ENCODE measurements at places on chromosomes 7 and 10. TPM values are rescaled to one million over a fixed set of nuclear protein-coding genes. Genes with fewer than 3 reads are reported as not detected.

Gene CPXM2
- total RNA-seq = not detected

Gene DIP2C
- total RNA-seq = 4.7 TPM

Gene ARHGAP22
- total RNA-seq = 7.1 TPM

Gene TFEC
- not detected for total RNA-seq

Gene DNAJB6
- total RNA-seq = 121 TPM

- no peak for DNase-seq
Observed at GRCh38 chr10:92640107-92640506, 47.2 kb downstream of the KIF11 start.

GRCh38 chr7:137999496-138000080 lies 2.3 kb downstream of the CREB3L2 start:
- peak; percentile 70 for DNase-seq

GRCh38 chr7:28036696-28037095 lies 143.9 kb downstream of the JAZF1 start:
- DNase-seq = no peak

GRCh38 chr7:63054191-63054661 lies 944.4 kb upstream of the ZNF722 start:
- DNase-seq = no peak

DNA sequence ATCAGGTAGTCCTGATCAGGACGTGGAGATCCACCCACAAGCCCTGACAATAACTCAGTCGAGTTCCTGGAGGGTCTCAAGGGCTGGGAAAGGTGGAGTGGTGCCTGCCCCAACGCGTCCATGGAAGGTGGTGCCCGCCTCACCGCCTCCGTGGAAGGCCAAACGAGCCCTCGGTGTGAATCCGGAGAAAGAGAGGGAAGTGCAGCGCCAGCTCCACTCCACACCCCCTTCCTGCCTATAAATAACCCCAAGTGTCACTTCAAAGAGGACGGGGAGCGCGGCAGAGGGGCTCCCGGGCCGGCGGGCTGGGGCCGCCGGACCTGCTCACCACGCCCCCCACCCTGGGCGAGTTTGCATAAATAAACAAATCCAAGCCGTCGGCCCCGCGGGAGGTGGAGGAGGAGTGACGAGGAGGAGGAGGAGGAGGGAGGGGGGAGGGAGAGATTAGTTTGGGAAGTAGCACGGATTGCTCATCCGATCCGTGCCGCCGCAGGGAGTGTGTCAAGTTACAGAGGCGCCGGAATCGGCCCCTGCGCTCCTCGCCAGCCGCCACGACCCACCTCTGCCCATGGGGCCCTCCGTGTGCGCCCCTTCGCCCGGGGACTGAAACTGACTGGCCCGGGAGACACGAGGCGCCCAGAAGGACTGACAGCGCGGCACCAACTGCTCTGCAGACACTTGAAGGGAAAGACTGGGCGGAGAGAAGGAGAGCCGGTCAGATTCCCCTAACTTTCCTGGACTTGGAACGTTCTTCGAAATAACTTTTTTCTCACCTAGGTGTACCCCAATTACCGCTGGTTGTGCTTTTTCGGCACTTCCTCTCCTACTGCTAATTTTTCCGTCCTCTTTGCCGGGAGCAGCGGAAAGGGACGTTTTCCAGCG lies at the start of gene COL13A1:
Gene COL13A1, plus strand, starts transcription at position 473 of the 882 bp plus-strand sequence. CDS start 518 bp downstream, outside the sequence.
- DNase-seq = peak; percentile 58

DNA sequence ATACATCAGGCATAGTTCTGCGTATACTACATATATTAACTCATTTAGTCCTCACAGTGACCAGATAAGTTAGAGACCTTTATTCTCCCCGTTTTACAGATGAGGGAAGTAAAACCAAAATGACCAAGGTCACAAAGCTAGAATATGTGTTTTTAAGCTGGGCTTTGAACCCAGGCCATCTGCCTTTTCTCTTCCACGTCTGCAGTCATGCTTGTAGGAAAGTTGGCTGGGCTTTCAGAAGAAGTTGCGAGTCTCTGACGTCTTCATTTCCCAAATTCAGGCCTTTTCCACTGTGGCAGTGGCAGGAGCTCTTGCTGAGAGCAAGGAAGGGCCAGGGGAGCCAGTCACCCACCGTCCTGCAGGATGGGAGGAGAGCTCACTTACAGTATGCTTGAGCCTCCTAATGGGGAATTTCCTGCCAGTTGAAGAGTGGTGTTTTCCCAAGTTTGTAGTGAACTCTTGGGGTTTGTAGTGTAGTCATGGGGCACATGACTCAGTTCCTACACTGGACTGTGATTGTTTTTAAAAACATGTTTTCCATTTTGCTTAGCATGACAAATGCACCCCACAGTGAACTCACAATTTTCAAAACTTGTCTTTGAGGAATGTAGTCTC lies 34.2 kb downstream of the CYP17A1 start:
- peak; percentile 93 for DNase-seq

DNA sequence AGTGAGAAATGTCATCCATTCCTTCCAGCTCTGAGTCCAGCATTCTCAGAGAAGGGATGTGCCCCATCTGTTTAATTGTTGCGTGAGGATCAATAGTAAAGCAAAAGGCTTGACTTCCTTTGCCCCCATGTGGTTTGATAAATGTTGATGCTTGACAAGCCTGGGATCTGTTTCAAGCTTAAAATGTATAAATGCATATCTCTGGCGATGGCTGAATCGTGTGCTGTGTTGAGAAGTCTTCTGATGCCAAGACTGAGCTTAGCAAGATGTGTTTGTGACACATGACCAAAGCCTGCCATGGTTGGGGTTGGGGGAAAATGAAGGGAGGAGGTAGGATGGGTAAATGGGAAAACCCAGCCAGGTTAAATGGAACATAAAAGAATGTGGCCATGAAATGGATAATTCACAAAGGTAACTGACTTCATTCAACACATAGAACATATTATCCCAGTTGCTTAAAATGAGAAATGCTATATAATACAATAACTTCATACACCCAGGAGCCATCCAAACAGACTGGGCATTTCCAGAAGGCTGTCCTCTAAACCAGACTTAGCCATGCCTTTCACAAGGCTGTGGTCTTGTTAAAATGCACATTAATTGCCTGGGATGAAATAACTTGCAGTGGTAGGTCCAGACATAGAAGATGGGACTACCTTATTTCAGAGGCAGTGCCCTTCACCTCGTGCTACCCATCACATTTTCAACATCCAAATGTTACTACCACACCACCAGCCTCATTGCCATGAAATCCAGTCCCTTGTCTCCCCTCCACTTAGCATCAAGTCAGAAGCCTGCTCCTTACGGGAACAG lies 147.3 kb upstream of the PDE1C start:
- DNase-seq = no peak

DNA sequence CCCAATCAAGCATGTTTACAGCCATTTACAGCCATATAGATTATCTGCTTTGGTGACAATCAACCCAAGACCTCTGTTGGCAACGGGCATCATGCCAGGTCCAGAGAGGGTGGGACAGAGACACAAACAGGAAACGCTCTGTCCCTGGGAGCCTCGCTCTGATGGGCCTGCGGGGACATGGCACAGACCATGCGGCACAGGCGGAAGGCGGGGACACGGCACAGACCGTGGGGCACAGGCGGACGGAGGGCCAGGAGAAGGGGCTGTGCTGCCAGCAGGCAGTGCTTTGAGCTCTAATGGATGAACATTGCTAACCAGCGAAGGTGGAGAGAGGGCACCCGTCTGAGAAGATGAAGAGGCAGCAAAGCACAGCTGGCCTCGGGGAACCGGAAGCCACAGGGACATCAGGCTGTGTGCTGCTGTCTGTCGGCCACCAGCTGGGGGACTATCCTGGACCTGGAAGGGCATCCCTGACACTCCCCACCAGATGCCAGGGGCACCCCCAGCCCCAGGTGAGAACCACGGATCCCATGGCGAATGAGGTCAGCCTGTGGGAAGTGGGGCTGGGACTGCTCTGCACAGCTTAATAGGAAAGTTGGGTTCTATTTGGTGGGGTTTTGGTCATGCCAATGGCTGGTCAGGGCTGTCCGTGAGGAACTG lies 61.0 kb downstream of the DIP2C start:
- DNase-seq = no peak

DNA sequence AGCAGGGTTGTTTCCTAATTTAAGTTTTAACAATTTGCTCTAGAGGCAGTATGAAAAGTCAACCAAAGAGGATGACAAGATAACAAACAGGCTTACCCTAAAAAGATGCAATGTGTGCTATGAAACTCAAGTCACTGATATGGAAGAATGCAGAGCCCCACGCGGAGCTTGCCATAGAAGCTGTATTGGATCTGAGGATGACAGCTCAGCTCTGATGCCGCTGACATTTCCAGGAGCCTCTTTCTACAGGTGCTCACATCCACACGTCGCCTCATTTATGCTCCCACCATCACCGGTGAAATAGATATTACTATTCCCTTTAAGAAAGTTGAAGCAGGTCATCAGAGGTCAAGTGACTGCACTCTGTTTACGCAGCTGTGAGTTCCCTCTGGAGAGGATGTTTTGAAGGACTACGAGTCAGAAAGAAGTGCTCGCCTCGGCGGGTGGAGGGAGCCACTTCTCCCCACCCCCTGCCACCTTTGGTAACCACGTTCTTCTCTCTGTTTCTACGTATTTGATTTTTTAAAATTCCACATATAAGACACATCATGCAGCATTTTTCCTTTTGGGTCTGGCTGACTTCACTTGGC lies 275.4 kb downstream of the GLRX3 start:
- DNase-seq = no peak

DNA sequence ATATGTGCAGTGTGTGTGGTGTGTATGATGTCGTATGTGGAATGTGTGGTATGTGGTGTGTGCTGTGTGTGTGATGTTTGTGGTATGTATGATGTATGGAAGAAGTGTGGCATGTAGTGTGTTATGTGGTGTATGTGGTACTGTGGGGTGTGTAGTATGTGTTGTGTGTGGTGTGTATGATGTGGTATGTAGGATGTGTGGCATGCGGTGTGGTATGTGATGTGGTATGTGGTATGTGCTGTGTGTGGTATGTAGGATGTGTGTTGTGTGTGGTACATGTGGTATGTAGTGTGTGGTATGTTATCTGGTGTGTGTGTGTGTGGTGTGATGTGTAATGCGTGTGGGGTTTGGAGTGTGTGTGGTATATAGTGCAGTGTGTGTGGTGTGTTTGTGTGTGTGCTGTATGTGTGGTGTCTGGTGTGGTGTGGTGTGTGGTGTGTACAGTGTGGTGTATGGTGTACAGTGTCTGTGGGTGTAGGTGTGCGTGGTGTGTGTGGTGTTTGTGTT lies 129.6 kb downstream of the ATP6V0E2 start:
- no peak for DNase-seq

- peak; percentile 7 for DNase-seq
Observed at GRCh38 chr7:97601931-97602457, 129.9 kb upstream of the TAC1 start.
